ENCODE measurements at places on chromosomes 7 and 10.

DNA sequence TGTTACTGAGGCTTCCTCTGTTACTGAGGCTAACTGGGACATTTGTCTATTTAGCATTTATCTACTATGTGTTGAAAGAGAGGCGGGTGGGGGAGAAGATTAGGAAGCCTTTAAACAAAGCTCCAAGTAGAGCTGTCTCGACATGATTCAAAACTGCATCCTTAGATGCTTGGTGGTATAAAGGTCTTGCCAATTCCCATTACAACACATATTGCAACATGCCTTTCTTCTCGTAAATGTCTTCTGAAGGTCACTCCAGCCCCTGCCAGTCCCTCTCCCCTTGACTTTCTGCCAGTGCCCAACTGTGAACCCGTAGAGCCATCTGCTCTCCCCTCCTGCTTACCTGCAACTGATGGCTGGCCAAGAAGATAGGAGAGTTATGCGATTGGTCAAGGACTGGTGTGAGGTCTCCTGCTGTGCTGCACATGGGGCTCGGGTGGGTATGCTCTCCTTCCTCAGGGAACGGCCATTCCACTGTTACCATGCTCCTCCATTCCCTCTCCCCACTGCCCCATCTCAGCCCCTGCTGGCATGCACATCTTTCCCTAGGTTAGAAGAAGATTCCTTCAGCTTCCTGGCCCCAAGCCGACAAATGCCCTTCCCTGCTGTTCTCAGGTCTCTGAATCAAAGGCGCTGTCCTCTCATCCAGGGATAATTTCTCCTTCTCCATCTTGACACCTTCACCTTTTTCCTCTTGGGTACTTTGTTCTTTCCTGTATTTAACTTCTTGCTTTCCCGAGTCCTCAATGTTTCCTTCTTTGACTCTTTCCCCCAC lies 43.6 kb upstream of the ZNF32 start:
- no peak for DNase-seq

DNA sequence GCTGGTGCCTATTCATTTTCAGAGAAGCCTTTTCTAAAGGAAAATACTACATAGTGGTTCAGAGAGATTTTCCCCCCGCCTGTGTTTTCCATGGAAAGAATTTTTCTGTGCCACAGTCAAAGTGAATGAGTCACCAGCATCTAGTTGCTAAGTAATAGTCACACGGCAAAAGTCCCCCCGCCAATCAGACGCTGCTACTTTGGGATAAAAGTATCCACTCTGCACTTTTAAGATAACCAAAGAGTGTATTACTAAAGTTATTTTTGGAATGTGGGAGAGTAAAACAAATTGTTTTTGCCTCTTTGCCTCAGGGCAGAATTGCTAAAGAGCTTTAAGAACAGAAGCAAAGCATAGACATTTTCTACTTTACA lies 23.5 kb downstream of the ABLIM1 start:
- DNase-seq, result no peak

DNA sequence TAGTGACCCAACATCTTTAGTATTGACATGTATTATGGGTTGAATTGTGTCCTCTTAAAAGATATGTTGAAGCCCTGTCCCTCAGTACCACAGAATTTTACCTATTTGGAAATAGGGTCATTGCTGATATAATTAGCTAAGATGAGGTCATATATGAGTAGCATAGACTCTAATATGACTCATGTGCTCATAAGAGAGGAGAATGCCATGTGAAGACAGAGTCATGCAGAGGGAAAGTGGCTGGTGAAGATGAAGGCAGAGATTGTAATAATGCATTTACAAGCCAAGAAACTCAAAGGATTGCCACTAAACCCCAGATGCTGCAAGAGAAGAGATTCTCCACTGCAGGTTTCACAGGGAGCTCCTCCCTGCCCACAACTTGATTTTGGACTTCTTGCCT lies 496.4 kb downstream of the KIF20B start:
- DNase-seq, result no peak

DNA sequence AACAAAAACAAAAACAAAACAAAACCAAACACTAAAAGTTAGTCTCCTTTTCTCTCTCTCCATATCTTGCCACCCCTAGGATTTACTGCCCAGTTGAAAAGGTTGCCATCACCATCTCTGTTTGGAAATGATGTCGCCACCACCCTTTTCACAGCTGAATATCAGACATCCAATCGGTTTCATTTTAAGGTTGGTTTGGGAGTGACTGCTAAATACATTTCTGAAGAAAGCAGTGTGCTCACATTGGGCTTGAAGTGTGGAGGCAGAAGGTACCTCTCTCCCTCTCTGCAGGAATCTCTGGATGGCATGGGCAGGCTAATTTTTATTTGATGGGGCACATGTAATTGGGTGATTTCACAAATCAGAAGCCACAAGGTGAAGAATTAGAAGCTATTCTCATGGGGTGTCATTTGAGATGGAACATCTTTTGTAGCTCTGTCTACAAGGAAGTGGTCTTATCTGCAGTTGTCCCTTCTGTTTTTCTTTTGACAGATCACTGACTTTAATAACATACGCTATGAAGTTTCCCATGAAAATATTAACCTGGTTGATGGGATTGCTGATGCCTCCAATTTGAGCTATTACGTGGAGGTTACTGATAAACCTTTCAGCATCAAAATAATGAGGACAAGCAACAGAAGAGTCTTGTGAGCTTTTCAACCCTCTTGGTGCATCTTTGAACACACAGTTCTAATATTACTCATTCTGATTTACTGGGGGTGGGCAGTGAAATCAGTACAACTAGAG lies 20.1 kb downstream of the MGAM2 start:
- DNase-seq, result no peak

DNA sequence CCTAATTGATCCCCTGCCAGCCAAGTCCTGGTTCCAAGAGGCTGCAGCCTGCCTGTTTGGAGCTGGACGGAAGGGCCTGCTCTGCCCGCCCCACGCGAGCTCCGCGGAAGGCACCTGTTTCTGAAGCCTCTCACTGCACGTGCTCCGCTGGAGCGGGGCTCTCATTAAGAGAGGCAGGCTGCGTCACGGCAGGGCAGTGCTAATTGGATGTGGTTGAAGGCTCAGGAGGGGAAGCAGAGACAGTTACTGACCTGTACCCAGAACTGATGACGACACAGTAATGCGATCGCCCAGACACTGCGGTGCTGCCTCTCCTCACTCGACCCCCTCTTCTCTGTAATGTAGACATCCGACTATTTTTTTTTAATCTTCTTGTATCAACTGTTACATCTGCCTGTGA lies 411.1 kb upstream of the MGMT start:
- no peak for DNase-seq

Data from endodermal cell (in vitro differentiated cells).